Activated CD8-positive, alpha-beta memory T cell treated with anti-CD3 and anti-CD28 coated beads for 1 hour (primary cell): ENCODE measurements at places on chromosomes 5 and 9.

- no peak for DNase-seq
These were observed 47.3 kb downstream of the SLC12A7 start for GRCh38 chr5:1064383-1065142.

GRCh38 chr5:107853031-107853430 lies 182.3 kb upstream of the EFNA5 start:
- no peak for DNase-seq

GRCh38 chr5:67063791-67064190 lies 132.8 kb downstream of the CD180 start:
- no peak for DNase-seq

DNA sequence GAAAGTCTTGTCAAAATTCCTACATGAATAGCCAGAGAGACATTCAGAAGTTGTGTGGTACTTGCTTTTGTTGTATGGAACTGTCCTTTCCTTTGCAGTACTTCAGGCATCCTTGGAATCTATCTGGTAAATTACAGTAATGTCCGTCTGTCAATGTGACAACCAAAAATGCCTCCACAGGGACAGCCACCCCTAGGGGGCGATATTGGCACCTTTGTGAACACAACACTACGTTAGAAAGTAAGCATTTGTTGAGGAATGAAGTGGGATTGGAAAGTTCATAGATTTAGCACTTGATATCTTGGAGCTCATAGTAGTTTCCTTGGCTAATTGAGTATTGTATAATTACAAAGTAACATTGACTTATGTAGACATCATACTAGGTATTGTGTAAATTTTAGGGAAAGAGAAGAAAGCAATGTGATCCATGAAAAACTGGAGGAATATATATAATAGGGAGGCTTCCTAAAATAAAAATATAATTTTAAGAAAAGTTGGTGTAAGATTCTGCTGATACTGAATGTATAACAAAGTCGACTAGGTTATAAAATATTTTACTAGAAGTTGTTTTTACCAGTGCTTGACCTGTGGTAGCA lies 32.7 kb downstream of the TMEFF1 start:
- DNase-seq: no peak

GRCh38 chr5:149452007-149452664 lies 73.0 kb upstream of the IL17B start:
- no peak for DNase-seq

GRCh38 chr5:32390819-32391591 lies 53.5 kb downstream of the ZFR start:
- DNase-seq: no peak

GRCh38 chr5:43973318-43973717 lies 370.3 kb downstream of the NNT start:
- no peak for DNase-seq

DNA sequence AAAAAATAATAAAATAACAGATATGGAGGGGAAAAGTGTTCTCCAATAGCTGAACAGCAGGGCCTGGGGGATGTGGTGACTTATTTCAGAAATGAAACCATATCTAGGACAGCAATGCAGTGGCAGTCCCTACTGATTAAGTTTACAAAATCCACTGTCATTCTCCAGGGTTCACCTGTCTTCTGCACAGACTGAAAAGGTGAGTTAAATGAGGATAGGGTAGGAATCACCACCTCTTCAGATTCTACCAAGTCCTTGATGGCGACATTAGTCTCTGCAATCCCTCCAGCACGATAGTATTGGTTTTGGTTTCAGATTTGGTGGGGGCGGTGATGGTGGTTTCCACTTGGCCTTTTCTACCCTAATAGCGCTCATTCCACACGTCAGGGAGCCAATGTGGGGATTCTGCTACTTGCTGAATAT lies 32.3 kb upstream of the NPM1 start:
- no peak for DNase-seq
